ENCODE measurements at places on chromosomes 11 and 22.

- no peak for DNase-seq
Observed at GRCh38 chr11:2739531-2740274, 39.9 kb upstream of the KCNQ1OT1 start.

GRCh38 chr11:67332081-67332691 lies 21.2 kb downstream of the POLD4 start:
- no peak for DNase-seq

GRCh38 chr11:60951606-60951903 lies 421 bp downstream of the SLC15A3 start:
- no peak for DNase-seq

DNA sequence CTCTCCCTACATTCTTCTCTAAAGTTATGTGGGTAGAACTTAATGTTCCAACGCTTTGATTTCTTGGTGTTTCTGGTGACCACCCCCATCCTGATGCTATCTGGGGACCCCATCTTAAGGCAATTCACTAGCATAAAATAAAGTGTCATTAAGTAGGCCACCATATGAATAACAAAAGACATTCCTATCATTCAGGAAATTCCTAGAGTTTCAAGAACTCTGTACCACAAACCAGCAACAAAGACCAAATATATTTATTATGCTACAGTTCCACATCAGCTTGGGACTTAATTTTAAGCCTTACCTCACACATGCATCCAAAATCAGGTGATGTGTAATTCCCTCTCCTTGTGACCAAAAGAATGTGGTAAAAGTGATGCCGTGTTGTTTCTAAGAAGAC lies 254.6 kb upstream of the LRRC4C start:
- no peak for DNase-seq

DNA sequence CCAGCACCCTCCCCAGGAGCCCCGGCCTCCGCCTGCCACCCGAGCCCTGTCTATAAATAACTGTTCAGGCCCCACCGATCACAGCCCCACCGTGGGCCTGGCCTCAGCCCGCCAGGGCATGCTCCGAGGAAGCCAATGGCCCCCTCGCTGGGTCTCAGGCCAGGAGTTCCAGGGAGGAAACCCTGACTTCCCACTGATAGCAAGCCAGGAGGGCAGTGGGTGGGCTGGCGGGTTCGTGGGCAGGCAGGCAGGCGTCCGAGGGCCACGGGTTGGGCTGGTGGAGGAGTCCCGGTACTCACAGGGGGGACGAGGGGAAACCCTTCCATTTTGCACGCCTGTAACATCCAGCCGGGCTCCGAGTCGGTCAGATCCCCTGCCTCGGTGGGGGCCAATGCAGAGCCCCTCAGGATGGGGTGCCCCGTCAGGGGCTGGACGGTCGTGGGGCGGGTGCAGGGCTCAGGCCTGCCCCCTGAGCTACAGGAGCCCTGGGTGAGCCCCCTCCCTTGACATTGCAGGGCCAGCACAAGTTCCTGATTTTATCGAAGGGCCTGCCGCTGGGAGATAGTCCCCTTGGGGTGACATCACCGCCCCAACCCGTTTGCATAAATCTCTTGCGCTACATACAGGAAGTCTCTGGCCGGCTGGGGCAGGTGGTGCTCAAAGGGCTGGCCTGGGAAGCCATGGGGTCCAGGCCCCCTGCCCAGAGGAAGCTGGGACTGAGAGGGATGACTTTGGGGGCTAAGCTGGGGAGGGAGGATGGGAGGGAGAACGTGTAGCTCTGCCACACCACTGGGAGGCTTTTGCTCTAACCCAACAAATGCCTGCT lies at the start of gene SPI1:
Gene SPI1 (minus strand): TSS at position 538 of the 826 bp plus-strand sequence. CDS start 194 bp downstream, at position 344.
- no peak for DNase-seq

DNA sequence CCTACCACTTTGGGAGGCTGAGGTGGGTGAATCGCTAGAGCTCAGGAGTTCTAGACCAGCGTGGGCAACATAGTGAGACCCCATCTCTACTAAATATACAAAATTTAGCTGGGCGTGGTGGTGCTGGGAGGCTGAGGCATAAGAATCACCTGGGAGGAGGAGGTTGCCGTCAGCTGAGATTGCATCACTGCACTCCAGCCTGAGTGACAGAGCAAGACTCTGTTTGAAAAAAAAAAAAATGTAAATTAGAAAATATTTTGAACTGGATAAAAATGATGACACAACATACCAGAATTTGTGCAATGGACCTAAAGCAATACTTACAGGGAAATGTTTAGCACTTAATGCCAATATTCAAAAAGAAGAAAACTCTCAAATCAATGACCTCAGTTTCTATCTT lies 46.4 kb downstream of the ATG16L2 start:
- no peak for DNase-seq

GRCh38 chr11:39772525-39773137 lies 1686.8 kb downstream of the LRRC4C start:
- no peak for DNase-seq

DNA sequence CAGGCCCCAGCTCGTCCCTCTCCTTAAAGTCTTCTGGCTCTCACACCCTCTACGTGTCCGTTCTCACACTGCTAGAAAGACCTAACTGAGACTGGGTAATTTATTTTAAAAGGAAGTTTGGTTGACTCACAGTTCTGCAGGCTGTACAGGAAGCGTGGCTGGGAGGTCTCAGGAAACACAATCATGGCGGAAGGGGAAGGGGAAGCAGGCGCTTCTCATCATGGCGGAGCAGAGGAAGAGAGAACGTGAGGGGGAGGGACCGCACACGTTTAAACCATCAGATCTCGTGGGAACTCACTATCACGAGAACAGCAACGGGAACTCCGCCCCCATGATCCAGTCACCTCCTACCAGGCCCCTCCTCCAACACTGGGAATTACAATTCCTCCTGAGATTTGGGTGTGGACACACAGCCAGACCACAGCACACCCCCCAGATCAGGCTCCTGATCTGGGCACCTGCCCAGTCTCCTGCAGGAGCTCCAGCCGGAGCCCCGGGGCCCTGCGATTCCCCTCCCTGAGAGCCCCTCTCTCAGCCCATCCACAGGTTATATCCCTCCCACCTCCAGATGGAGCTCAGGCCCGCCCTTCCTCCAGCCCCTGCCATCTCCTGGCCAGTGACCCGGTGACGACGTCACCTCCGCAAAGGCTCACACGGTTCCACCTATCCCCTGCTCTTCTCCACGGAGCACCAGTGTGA lies 170.2 kb downstream of the BRD1 start:
- DNase-seq: peak; percentile 81

- DNase-seq: peak; percentile 63
Observed at GRCh38 chr11:74453373-74453975, 13.9 kb downstream of the KCNE3 start.

DNA sequence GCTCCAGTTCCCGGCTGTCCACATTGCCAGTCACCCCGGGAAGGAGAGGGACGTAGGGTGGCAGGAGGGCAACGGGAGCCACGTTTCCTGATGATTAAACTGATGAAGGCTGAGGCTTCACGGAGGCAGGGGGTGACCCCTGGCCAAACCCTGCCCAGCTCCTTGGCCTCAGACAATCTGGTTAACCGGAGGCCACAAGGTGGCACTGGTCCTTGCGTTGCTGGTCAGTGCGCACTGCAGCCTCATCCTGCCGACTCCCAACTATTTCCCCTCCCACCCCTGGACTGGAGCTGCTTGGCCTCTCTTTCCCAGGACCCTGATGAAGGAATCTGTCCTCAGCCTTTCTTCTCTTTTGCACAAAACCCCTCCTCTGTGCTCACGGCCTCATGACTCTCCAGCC lies 75.3 kb downstream of the PDE2A start:
- no peak for DNase-seq

- DNase-seq: no peak
Observed at GRCh38 chr11:26947379-26947844, 46.5 kb upstream of the FIBIN start.

- no peak for DNase-seq
Observed at GRCh38 chr11:128521682-128522054, 65.7 kb downstream of the ETS1 start.

DNA sequence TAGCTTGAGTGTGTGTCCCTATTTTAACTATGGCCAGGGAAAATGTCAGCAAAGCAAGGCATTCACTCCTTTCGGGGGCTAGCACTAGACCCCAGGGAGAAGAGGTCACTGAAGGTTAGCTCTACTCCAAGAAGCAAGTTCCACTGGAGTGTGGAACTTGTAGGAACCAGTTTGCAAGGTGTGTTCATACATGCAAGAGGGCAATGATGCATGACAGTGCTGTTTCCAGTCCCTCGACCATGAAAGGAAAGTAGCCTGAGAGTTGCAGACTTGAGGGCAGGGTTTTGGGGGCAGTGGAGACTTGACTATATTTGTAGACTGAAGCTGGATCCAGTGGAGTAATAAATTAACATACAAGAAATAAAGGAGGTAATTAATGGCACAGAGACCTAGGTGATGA lies 21.6 kb upstream of the SLC36A4 start:
- DNase-seq: no peak

DNA sequence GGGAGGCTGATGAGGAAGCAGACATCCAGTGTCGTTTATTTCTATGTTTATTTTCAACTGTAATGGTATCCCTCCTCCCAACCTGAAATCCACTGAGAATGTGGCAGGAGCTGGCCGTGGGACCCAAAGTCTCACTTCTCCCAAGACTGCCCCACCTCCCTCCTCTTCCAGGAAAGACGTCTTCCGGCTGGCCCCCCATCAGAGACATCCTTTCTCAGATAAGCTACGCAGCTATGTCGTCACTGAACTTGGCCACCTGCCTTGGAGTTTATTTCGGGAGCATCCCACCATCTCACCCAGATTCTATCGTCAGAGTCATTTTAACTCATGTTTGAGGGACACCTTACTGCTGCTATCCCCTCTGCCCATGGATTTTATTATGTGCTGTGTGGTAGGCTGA lies 13.9 kb downstream of the TMEM184B start:
- DNase-seq: no peak

GRCh38 chr11:102085864-102086551 lies 24.2 kb upstream of the YAP1 start:
- DNase-seq: no peak

GRCh38 chr11:575313-575995 lies 816 bp upstream of the PHRF1 start:
- no peak for DNase-seq

DNA sequence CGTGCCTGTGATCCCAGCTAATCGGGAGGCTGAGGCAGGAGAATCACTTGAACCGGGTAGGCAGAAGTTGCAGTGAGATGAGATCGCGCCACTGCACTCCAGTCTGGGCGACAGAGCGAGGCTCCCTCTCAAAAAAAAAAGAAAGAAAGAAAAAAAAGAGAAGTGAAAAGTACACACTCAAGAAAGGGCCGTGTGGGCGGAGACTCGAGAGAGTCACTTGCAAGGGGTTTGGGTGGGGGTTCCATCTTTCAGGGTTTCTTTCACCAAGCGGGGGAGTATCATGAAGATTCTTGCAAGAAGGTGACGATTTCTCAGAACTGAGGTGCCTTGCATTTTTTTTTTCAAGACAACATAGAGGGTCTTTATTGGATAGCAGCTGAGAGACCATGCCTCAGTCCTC lies 4.0 kb upstream of the IFITM5 start:
- DNase-seq: no peak

DNA sequence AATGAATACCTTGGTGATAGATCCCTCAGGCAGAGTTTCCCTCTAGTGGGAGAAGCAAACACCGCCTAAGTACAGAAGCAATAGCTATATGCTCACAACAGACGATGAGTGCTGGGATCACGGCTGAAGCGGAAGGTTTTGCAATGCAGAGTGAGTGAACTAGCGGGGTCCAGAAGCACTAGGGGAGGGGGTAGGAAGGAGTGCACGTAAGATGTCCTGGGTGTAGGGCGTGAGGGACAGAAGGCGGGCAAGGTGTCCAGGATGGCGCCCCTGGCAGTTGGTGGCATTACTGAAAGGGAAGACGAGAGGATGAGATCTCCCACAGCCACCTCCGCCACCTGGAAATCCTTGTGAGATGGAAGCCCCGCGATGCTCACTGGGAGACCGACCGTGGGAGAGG lies 81.0 kb downstream of the ETS1 start:
- no peak for DNase-seq

DNA sequence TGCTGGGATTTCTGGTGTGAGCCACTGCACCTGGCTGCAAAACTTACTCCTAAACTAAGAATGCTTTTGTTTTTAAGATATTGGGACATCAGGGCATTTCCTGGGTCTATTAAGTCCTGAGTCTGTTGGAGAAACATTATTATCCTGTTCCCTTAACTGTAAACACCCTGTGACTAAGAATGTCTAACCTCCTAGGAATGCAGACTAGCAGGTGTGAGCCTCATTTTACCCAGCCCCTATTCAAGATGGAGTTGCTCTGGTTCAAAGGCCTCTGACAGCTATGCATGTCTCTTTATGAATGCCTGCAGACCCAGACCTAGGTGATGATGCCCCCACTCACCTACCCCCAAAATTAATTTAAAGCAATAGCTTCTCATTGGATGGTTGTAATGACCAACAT lies 46.2 kb downstream of the DEPDC5 start:
- no peak for DNase-seq

- no peak for DNase-seq
Observed at GRCh38 chr11:112161012-112161411, 2.9 kb downstream of the IL18 start.

- DNase-seq: no peak
Observed at GRCh38 chr11:79060081-79060953, 380.5 kb downstream of the TENM4 start.

DNA sequence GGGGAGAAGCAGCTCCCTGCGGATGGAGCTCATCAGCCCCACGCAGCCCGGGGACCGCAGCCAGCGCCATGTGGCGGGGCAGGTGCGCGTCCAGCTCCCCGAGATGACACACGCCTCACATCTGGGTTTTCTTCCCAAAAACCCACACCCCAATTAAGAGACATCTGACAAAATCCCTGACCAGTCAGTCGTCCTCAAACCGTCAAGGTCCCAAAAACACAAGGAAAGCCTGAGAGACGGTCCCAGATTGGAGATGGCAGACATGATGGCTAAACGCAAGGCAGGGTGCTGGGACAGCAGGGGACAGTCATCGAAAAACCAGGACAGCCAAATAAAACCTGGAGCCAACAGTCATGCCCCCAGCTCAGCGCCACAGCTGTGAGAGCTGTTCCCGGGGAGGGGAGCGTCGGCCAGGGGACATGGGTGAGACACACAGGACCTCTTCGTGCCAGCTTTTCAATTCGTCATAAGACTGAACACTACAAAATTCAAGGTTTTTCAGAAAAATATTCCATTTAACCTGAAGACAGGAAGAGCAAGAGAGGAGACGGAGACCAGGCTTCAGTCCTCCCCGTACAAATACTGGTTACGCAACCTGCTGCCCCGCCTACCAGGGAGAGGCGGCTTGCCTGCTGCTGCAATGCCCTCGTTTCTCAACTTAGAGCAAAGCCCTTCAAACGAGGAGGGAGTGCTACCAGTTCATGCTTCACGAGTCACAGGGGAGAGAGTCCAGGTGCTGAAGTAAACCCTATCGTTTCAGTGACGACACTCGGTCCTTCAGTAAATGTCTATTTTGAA lies 10.5 kb downstream of the TOLLIP start:
- no peak for DNase-seq
